ENCODE measurements at places on chromosomes 11 and 22.

GRCh38 chr22:18023509-18024275, 669 bp downstream of the MICAL3 start:
- DNase-seq = no peak

DNA sequence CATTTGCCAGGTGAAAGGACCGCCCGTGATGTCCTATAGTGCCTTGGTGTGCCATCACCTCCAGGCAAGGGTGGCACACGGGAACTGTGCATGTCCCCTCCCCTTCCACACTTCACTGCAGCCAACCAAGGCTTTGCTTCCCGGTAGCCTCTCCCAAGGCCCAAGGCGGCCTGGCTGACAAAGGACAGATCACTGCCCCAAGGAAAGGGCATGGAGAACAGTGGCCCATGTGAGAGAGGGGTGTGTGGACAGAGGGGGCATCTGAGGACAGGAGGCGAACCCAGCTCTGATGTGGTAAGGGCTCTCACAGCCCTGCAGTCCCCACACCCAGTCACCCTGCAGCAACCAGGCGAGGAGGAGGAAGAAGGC, 50.4 kb downstream of the RPUSD4 start:
- DNase-seq = no peak

DNA sequence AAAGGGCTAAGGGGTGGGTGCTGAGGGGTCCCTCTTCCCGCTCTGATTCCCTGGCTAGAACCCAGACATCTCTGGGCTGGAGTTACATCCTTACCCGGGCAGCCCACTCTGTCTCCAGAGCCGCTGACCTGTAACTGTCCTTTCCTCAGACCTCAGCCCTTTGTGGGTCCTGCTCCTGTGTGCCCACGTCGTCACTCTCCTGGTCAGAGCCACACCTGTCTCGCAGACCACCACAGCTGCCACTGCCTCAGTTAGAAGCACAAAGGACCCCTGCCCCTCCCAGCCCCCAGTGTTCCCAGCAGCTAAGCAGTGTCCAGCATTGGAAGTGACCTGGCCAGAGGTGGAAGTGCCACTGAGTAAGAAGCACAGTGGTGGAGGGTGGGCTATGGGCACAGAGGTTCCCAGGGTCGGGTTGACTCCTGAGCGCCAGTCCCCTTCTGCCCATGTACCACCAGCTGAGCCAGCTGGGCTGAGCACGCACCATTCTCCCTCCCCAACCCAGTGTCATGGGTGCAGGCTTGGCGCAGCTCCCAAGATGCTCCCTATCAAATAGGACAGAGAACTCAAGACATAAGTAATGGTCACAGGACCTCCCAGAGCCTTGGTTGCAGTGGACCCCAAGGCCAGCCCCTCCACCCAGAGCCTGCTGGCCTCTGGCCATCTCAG, 1.6 kb downstream of the IL18BP start:
- DNase-seq = no peak

- DNase-seq = no peak
These were observed 416.5 kb downstream of the GUCY1A2 start for GRCh38 chr11:106601684-106602297.

GRCh38 chr22:37809672-37810333, 2.1 kb downstream of the GCAT start:
- no peak for DNase-seq

DNA sequence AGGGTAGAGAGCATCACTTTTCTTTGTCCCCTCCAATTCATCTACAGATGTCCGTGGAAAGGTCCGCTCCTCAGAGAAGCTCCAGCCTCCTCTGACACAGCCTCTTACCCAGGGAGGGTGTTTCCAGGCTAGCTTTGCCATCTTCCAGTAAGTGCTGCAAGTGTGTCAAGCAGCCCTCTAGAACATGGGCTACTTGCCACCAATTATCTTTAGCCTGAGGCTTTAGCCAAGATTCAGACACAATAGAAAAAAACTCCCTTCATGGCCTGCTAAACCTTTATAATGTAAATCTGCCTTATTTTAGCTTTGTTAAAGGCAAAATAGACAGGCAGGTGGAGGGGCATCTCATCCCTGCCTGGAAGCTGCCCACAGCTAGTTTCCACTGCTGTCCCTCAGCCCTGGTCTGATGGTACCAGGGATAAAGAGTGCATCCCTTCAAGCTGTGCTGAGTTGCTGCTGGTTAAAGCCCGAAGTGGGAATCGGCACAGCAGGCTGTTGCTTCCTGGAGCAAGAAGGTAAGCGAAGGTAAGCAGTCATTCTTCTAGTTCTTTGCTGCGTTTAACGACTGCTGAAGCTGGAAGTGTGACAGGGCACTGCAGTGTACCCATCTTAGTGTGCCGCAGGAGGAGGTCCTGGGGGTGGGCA, 190.1 kb upstream of the E2F8 start:
- DNase-seq = no peak

- DNase-seq = no peak
These were observed 54.0 kb downstream of the KREMEN1 start for GRCh38 chr22:29126670-29127395.

DNA sequence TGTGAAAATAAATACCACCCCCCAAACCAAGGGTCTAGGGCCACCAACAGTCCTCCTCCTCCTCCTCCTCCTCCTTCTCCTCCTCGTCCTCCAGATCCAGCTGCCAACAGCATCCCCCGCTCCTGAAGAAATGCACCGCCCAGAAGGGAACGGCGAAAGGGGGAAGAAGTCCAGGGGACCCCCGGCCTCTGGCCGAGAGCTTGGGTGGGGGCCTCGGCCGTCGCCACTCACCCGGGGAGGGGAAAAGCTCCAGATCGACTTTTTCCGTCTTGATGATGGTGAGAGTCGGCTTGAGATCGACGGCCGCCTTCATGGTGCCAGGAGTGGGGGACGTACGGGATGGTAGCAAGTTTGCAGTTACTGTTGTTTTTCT, 65.7 kb downstream of the ETS1 start:
- DNase-seq = no peak

DNA sequence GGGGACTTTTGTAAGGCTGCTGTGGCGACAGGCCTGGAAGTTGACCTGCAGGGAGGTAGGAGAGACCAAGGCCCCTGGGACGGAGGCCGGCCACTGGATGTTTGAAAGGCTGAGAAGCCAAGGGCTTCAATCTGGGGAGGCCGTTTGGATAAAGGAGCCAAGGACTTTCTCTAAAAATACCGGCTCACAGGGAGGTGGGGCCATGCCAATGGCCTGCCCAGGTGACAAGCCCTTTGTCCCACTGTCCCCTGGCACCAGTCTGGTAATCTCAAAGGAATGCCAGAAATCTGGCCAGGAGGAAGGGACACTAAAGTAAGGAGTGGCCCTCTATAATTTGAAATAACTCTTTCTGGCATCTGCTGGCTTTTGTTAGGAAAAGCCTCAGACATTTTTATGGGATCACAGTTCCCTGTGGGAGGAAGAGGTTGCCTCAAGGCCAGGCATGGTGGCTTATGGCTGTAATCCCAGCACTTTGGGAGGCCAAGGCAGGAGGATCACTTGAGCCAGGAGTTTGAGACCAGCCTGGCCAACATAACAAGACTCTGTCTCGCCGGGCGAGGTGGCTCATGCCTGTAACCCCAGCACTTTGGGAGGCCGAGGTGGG, 1.9 kb upstream of the CHKA start:
- DNase-seq = no peak

DNA sequence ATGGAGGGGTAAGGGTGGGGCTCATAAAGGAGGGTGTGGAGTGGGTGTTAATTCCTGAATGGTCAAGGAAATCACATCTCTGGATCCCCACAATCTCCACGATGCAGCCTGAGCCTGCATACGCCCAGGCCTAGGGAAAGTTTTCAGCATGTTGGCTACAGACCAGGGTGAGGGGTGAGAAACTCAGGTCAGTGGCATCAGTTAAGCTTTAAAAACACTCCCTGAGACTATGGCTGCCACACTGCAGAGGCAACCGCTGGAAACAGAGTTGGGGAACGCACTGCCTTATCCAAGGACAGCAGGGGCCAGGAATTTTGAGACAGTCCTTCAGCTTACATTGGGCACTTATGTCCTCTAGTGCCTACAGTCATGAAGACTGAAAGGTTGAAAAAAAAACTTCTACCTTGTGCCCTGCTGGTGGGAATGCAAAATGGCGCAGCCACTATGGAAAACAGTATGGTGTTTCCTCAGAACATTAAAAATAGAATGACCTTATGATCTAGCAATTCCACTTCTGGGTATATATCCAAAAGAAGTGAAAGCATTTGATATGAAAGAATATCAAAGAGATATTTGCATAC, 19.7 kb downstream of the DKK3 start:
- DNase-seq = no peak

DNA sequence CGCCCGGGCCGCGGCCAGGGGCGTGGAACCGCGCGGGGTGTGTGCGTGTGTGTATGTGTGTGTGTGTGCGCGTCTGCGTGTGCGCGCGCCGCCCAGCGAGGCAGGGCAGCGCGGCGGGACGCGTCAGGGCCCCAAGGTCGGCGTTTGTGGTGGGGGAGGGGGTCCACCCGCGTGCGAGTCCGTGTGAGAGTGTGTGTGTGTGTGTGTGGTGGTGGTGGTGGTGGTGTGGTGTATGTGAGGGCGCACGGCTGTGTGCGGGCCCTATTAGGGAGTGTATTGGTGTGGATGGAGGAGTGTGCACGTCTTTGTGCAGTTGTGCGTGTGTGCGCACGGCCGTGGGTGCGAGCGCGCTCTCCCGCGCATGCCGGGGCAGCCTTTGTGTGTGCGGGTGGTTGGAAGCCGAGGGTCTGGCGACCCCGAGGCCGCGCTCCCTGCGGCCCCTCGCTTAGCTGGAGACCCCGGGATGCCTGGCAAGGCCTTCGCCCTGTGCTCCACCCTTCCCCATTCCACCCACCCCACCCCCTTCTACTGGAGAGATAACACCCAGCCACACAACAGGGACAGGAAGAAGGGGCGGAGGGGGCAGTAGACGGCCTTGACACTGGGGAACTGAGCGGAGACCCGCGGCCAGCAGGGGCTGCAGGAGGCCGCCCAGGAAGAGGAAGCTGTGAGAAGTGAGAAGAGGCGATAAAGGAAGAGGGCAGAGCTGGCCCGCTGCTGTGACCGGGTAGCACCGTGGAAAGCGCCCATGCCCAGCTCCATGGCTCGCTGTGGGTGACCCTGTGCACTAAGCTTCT, 528 bp upstream of the ARRB1 start:
- DNase-seq = peak; percentile 31

GRCh38 chr11:109046284-109046992, 375.6 kb upstream of the C11orf87 start:
- DNase-seq = no peak

DNA sequence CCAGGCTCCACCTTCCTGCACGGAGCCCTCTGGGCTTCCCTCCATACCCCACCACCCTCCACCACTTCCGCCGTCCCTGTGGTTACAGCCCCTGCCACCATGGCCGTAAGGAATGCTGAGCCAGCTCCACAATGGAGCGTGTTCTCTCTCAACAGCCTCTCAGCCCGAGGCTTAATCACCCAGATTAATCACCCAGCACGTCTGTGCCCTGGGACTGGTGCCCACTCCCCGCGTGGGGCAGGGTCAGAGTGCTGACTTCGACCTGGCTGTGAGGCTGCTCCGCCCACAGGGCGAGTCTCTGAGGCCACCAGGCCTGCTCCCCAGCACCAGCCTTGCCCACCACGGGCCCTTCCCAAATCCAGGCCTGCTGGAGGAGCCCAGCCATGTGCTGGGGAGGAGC, 4.0 kb upstream of the TH start:
- no peak for DNase-seq

- DNase-seq = no peak
These were observed 195.2 kb upstream of the RAG2 start for GRCh38 chr11:36792996-36793914.

GRCh38 chr11:14454861-14455632, 44.6 kb downstream of the COPB1 start:
- DNase-seq = no peak

GRCh38 chr22:37328017-37328416, 45.7 kb downstream of the CYTH4 start:
- no peak for DNase-seq

GRCh38 chr11:60757231-60757800, 649 bp downstream of the MS4A15 start:
- no peak for DNase-seq

DNA sequence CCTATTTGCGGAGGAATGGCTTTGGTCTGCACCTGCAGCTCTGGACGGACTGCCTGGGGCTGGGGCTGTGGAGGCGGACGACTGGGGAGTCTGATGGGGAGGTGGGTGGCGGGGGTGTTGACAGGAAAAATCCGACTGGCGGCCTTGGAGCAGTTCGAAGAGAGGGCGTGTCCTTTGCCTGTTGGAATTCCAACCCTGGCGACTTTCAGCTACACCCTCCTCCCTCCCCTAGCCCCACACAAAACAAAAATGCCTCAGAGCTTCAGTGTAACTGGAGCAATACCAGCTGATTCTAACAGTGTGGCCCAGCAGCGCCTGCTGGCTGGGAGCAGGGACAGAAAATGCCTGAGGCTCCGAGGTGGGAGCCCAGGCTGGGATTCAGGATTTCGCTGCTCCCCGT, 85.4 kb downstream of the ATXN10 start:
- DNase-seq = no peak

GRCh38 chr11:69840371-69841169, 21.4 kb upstream of the FGF3 start:
- DNase-seq = no peak

DNA sequence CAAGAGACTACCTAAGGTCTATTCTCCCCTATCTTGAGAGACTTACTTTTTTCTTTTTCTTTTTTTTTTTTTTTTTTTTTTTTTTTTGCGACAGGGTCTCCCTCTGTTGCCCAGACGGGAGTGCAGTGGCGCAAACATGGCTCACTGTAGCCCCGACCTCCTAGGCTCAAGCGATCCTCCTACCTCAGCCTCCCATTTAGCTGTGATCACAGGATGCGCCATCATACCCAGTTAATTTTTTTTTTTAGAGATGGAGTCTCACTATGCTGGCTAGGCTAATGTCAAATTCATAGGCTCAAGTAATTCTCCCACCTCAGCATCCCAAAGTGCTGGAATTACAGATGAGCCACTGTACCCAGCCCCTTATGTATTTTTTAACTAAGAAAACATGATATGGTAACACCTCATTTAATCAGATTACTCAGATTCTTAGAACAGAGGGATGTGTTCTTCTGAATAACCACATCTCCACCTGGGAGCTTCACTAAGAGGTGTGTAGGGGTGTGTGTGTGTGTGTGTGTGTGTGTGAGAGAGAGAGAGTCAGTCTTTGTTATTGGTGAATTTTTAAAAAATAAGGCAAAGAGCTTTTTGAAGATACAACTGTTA, 102.9 kb downstream of the USP35 start:
- no peak for DNase-seq

- no peak for DNase-seq
These were observed 6.4 kb upstream of the EHF start for GRCh38 chr11:34614344-34615104.

GRCh38 chr11:102453302-102453695, 734 bp upstream of the TMEM123 start:
- no peak for DNase-seq

DNA sequence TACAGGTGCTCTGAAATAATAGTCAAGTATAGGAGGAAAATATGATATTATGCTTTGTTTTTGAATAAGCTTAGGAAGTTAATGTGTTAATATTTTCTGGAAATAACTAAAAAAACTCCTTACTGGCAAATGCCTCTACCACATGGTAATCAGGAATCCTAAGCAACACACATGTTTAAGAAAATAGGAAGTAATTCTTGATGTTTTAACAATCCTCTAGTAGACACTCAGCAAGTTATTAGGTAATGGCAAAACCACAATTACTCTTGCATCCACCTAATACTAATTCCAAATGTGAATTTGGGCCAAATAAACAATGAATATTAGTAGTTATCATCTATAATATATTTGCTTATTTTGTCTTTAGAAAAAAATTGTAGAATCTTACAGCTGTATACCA, 53.6 kb downstream of the SLC35F2 start:
- DNase-seq = no peak
